ENCODE measurements at places on chromosomes 7 and 10.

GRCh38 chr7:142357953-142358520 lies 100.2 kb upstream of the PRSS58 start:
- no peak for DNase-seq

GRCh38 chr7:88401009-88401623 lies 94.4 kb upstream of the STEAP4 start:
- DNase-seq: no peak

DNA sequence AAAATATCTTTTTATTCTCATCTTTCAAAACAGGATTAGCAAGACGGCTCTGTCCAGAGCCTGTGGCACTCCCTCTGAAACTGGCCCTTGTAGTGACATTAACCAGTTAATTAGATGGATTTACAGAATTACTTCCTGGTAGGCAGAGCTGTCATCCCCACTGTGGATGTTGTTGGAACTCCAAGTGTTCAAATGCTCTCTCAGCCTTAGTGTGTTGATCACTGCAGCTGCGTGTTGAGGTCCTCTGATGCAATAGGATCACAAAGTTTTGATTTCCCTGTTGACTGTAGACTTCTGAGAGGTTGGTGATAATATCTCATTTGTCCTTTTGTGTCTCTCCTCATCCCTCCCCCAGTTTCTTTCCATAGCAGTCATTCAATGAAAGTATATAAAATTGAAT lies 117.3 kb upstream of the CDK6 start:
- no peak for DNase-seq

DNA sequence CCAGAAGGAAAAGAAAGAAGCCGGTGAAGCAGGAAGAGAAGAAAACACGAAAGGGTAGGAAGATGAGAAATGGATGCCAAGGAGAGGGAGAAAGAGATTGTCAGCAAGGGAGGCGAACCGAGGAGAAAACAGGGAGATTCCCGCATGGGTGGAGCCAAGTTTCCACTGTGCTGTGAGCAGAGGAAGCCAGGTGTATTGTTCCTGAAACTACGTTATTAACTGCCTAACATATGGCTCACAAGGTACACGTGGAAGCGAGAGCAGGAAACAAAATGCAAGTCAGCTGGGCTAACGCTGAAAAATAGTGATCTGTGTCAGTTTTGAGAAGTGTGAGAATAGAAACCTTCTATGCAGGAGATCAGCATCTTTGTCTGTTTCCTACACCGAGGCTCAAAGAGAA lies 20.4 kb upstream of the HIPK2 start:
- DNase-seq: no peak

- DNase-seq: no peak
Observed at GRCh38 chr7:20164425-20165145, 52.6 kb downstream of the MACC1 start.

- DNase-seq: no peak
Observed at GRCh38 chr10:71084061-71084817, 128.1 kb upstream of the UNC5B start.

DNA sequence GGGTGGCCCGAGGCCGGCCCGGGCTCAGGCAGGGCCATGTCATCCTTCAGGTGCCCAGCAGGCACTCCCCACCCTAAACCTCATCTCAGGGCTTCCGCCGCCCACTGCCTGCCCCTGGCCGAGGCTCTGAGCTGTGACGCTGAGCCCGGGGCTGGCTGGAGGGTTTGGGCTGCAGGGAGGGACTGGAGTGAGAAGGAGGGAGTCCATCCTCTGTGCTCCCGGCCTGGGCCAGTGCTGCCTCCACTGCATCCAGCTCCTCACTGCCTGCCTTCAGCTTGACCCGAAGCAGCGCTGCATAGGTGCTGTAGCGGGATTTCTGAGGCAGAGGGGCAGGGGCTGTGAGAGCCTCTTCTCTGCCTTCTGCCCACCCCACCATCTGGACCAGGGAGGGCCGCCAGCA lies 7.6 kb downstream of the NFKB2 start:
- no peak for DNase-seq

DNA sequence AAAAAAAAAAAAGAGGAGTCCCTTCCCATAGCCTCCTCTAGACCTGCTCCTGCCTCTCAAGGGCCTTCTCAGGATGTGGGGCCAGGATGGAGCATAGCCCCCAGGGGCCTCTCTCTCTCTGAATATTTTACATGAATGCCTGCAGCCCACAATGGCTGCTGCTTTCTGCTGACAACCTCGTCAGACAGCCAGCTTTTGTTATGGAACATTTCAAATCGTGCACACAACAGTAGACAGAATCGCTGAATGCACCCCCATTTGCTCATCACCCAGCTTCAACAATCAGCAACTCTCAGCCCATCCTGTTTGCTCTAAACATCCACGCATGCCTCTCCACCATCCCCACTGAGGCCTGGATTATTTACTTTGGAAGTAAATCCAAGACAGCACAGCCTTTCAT lies 5.4 kb downstream of the PLAC9 start:
- no peak for DNase-seq

DNA sequence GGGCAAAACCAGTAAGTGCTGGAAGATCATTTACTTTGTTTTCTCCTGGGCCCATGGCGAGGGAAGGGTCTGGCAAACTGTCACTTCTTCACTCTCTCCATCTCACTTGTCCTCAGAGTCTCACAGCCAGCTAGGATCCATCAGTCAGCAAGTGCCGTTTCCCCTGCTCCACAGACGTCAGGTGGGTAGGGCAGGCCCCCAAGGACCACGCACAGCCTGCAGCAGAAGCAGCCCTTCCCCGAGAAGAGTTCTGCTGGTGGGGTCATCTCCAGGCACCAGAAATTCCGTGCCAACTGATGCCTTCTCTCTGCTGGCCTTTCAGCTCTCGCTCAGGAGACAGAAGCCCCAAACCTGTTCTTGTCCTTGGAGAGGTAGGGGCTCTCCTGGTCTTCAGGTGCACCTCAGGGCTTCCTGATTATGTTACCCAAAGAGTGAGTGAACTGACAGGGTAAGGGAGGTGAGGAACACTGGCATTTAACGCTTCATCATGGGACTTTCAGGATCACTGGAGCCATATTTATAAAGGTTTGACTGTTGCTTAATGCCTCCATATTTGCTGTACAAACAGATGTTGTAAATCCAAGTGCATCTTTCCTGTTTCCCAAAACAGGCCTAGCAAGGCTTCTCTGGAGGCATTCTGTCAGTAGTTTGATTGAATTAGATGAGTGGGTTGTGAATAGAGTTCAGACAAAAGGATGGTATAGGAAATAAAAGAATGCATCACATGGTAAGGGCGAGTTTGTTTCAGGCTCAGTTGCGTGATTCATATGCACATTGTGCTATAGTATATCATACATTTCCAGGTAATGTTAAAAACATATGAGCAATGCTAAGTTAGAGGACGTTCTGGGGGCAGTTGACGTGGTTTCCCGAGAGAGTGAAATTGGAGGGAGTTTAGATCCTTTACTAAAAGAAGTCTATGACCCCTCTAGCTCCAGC lies 13.7 kb upstream of the TSPAN15 start:
- DNase-seq: no peak

GRCh38 chr7:46850563-46851330 lies 731.2 kb downstream of the TNS3 start:
- no peak for DNase-seq

DNA sequence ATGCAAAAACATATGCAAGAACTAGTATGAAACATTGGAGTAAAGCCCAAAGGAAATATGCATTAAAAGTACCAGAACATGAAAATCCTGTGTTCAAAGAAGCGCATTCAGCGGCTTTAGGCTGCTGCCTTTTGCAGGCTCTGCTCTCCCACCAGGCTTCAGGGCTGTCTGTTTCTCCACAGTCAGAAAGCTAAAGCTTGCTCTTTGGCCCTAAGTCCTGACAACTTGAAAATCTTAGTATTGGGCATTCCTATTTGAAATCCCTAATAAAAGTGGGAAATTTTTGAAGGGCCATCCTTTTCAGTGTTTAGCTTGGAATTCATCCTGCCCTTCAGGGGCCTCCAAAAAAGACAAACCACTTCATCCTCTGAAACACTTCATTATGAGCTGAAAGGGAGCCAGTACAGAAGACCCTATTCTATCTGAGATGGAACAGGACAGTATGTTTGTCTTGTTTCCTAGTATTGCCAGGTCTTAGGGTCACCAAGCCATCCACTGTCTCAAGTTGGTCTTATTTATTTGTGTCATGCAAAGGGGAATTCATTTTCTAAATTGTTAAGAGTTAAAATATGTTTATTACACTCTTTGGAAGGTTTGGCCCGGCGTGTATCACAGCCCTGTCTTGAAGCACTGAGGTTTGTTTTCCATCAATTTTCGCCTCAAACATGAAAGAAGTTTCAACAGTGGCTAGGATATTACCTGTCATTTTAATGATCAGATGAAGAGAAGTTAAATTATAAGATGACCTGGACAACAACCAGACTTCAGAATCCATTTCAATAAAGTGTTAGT lies 326.3 kb upstream of the BMPER start:
- no peak for DNase-seq

DNA sequence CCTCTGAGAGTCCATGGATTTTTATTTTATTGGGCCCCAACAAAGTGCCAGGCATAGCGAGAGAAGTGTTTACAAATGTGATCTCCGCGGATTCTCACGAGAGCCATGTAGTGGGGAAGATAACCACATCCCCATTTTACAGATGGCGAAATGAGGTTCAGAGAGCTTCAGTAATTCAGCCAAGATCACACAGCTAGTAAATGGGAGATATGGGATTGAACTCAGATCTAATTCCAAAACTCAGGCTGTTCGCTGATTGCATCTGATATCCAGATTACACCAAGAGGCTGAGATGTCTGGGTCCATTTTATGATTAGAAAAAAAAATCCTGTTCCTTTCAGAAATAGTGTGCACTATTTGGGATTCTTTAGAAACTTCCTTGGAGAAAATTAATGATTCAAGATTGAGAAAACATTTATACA lies 1.3 kb downstream of the FAS start:
- DNase-seq: no peak

DNA sequence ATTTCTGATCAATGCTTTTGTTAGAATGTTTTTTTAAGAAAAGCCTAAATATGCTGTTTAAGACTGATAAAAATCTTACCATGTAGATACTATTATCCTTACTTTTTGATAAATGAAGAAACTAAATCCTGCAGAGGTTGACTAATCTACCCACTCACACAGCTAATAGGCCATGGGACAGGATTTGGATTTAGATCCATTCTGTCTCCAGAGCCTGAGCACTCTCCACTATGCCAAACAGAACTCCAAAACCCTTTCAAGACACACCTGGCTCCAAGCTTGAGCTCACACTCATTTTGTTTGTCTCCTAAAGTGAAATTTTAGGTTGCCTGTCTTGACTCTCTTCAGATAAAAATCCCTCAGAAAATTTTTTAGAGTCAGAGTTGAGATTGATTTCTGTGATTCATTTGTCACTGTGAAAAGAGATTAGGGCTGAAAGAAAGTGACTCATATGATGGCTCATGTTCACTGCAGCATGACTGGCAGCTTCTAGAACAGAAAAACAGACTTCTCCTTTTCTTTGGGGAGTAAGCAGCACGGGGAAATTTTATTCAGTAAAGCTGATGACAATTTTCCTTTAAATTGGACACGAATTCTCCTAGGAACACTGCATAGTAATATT lies 132.3 kb upstream of the POT1 start:
- no peak for DNase-seq

GRCh38 chr7:25221009-25221408 lies 7.3 kb downstream of the NPVF start:
- no peak for DNase-seq

DNA sequence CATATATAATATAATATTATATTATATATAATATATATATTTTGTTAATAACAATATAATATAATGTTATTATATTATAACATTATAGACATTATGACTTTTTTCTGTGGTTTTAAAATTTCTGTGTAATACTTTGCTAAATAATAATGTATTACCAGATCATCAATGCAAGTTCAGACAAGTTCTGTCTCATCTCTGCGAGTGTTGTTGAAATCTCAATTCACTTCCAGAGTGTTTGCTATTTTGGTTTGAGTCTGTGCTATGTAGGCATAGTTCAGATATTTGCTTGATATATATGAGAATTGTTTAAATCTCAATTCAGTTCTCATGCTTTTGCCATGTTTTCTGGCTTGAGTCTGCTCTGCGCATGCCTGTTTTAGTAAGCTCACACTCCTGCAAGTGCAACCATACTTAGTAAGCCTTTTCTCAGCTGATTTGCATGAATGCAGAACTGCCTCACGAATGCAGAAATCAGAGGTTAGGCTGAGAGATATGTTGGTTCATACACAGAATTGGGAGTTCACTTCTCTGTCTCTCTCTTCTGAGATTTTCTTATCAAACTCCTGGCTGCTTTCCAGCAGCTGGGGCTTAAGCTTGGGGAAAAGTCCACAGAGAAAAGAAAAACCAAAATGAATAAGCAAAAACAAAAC lies 830.2 kb upstream of the SORCS1 start:
- DNase-seq: no peak

GRCh38 chr7:53358269-53358668 lies 322.8 kb downstream of the POM121L12 start:
- DNase-seq: no peak

GRCh38 chr10:6622921-6623320 lies 42.8 kb upstream of the PRKCQ start:
- DNase-seq: no peak

DNA sequence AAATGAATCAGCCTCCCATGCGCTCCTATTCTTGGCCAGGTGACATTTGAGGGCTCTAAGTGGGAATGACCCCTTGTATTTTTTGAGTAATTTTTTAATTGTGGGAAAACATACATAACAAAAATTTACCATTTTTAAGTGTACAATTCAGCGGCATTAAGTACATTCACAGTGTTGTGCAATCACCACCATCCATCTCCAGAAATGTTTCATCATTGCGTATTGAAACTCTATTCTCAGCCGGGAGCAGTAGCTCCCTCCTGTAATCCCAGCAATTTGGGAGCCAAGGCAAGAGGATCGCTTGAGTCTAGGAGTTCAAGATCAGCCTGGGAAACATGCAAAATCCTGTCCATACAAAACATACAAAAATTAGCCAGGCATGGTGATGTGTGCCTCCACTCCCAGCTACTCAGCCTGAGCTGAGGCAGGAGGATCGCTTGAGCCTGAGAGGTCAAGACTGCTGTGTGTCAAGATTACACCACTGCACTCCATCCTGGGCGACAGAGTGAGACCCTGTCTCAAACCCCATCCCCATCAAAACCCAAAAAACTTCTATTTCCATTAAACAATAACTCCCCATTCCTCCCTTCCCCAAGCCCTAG lies 2.5 kb downstream of the ANTXRL start:
- DNase-seq: no peak

GRCh38 chr7:43351683-43352082 lies 231.2 kb upstream of the STK17A start:
- no peak for DNase-seq

- no peak for DNase-seq
Observed at GRCh38 chr7:70776627-70777101, 355.3 kb upstream of the GALNT17 start.

DNA sequence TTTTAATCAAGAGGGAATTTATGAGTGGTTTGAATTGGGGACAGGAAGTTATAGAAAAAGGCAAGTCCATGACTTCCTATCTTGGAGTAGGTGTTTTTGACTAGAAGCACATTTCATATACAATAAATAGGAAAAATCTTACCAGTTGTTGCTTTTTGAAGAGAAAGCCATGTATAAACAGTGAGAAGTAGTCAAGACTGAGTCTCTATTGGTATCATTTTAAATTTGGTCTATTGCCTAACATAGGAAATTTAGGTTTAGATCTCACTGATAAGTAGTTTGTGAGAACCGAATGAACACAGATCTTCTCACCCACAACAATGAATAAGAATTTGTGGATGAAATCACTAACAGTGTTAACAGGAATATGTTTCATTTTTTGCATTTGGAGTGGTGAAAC lies 387.2 kb downstream of the BBS9 start:
- no peak for DNase-seq

All from activated CD4-positive, CD25-positive, alpha-beta regulatory T cell (primary cell).